ENCODE measurements at places on chromosomes 13 and 19.
A peak's percentile ranks its signal among the peaks of the same experiment; 100 is the strongest.

GRCh38 chr13:113756441-113757097 lies 2.5 kb upstream of the TMEM255B start:
- no peak for DNase-seq

DNA sequence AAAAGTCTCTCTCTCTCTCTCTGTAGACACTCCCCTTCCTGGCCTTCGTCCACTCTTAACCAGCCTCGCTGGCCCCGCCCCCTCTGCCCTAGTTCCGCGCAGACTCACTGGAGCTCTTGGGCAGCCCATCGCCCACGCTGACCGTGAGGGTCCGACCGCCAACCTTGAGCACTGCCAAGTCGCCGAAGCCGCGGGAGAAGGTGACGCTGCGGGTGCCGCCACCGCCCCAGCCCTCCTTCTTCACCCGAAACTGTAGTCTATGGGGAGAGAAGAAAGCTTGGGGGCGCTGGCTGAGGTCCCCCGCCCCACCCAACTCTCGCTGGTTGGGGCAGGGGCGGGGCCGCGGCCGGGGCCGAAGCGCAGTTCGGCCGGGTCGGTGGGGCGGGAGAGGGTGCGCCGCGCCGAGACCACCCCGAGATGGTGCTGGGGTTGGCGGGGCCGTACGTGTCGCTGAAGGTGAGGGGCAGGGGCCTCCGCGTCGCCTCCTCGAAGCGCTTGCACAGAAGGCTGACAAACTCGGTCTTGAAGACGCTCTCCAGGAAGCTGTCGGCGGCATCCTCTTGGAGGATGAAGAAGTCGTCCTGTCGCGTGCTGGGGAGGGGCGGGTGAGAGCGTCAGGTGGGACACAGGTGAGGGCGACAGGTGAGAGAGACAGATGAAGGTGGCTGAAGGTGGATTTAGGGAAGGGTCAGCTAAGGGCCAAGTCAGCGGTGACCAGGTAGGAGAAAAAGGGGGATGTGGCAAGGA lies 12.6 kb upstream of the ZNF414 start:
- DNase-seq: no peak

- DNase-seq: peak; percentile 55
Measured at GRCh38 chr19:10654610-10655456, 687 bp downstream of the ILF3 start.

DNA sequence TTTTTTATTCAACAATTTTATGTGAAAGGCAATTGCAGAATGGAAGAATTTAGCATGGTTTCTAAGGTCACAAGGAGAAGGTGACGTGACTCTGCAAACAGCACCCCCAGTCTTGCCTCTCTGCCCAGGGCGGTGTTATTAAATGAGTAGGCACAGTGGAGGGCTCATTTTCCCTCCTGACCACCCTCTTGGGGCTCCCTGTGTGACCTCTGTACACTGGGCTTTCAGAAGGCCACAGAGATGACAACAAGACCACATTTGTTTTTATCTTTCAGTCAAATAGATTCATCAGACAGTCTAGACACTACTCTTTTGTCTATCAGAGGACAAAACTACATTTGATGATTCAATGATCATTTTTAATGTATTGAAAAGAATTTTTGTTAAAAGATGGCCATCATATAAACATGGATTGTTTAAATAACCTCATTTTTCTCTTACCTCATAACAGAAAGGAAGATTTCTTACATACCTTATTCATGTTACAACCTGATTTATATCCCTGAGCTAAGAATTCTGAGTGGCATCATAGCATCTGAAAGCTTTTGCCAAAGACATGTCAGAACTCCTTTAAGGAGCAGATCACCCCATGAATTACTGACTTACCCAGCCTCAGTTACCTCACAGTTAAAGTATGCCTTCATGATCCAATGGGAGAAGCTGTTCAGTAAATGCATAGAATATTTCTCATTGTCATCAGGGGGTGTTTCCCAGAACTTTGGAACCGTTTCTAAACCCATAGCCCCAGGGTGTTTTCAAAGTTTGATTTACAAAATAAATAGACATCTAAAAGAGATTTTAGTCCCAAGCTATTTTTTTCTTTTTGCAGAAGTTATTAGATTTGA lies 184.0 kb upstream of the RFC3 start:
- no peak for DNase-seq

DNA sequence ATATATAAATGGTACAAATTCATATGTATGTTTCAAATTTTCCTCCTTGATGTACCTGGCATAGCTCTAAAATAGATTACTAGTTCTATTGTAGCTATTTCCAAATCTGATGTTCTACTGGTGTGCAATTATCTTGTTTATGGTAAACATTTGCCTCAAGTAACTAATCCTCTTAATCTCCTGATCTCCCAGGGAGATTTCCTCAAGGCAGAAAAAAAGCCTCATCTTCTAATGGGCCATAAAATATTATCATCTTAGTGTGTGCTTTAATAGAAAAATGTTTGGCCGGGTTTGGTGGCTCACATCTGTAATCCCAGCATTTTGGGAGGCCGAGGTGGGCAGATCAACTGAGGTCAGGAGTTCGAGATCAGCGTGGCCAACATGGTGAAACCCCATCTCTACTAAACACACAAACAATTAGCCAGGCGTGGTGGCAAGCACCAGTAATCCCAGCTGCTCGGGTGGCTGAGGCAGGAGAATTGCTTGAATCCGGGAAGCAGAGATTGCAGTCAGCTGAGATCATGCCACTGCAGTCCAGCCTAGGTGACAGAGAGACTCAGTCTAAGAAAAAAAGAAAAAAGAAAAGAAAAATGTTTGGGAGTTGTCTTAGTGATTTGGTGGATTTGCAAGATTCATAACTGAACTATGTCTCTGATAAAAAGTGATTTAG lies 498.9 kb upstream of the SLITRK5 start:
- DNase-seq: no peak

- DNase-seq: no peak
Measured at GRCh38 chr13:78183732-78184131, 265.1 kb upstream of the EDNRB start.

DNA sequence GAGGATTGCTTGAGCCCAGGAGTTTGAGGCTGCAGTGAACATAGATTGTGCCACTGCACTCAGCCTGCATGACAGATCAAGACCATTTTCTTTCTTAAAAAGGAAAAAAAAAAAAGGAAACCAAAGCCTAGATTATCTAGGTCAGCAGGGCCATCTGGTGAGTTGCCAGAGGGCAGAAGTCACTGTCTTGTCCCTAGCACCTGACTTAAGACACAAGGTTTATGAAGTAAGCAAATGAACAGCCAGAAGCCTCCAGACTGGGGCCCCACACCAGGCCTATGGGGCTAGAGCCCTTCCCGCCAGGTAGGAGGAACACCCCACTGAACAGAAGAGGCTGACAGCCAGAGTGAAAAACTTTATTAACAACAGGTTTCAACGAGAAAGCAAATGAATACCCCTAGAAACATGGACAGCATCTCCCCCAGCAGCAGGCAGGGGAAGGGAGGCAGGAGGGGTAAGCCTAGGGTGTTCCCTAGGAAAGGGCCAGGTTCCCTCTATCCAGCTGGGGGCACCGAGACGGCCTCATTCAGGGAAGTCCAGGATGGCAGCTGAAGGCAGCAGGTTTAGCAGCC lies 1.2 kb downstream of the WDR83 start:
- no peak for DNase-seq

DNA sequence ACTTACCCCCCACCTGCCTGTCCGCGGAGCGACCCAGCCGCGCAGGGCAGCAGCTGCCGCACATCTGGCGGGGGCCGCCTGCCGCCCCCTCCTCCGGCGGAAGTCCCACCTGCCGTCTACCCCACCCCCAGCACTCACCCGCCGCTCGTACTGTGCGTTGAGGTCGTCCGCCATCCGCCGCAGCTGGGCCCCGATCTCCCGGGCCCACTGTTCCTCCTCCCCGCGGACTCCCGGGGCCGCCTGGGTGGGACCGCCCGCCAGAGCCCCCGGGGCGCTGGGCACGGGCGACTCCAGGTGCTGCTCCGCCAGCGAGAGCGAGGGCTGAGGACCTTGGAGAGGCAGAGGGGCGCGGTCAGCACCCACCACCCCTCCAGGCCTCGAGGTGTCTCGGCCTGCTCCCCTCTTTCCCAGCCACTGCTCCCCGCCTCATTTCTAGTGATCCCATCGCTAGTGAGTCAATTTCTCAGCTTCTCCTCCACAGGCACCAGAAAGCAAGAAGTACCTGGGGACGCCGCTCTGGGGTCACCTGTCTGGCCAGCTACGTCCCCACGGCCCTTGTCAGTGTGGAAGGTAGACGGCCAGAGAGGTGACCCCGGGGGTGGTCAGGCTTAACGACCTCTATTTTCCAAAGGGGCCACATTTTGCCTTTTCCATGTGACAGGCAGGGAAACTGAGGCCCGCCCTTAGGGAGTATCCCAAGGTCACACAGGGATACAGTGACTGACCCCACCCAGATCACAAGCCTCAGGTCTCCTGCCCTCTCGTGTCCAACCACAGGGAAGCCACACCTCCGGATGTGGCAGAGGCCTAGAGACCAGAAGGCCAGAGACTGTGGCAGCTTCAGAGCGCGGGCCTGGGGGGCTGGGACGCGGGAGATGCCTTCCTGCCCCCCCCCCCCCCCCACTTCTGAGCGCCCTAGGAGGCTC lies 4.3 kb downstream of the BBC3 start:
- DNase-seq: peak; percentile 17

- DNase-seq: no peak
Measured at GRCh38 chr13:33236021-33236420, 49.5 kb downstream of the STARD13 start.

GRCh38 chr13:24275041-24275440 lies 34.3 kb upstream of the C1QTNF9 start:
- DNase-seq: no peak

DNA sequence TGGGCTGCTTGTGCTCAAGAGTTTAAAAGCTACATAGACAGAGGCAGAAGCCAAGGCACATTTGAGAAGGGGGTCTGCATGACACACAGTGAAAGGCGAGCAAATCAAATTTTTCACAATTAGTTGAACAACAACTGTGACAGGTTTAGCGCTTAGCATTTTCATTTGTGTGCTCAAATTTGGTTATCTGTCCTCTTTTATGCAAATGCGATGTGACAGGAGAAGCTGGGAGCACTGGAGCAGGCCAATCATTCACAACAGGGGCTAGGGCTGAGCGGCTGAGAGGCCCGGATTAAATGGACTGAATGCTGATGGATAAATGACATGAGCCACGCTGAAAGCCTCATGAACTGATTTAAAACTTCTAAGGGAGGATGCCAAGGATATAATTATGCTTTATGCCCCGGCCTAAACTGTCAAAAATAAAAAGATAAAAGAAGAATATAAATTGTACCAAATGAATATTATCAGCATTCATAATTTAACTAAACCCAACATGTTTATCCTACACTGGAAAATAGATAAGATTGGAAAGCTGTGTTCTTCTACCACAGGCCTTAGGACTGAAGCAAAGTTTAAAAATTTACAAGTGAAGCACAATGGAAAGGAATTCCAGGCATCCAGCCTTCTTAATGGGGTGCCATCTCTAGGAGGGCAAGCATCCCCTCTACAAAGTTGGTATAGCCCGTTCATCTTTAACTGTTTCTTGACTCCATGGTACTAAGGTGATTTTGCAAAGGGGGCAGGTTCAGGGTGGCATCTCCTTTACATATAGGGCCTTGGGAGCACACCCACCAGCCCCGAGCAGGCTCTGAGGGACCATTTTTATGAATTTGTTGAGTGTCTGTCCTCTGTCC lies 117.9 kb downstream of the RBM26 start:
- DNase-seq: no peak

DNA sequence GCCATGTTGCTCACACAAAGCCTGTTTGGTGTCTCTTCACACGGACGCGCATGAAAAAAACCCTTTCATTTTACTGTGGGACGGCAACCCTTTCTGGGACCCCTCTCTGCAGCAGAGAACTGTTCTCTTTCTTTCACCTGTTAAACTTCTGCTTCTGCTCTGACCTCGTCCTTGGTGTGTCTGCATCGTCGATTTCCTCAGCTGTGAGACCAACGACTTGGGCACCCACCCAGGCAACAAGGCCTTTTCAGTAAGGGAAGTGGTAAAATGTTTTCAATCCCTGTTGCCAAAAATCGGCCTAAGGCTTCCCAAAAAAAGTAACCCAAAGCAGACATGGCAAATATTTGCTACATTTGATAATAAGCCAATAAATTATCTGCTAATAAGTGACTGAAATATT lies 515.3 kb downstream of the IRS2 start:
- no peak for DNase-seq

- DNase-seq: no peak
Measured at GRCh38 chr19:5753743-5754142, 30.8 kb downstream of the PRR22 start.

DNA sequence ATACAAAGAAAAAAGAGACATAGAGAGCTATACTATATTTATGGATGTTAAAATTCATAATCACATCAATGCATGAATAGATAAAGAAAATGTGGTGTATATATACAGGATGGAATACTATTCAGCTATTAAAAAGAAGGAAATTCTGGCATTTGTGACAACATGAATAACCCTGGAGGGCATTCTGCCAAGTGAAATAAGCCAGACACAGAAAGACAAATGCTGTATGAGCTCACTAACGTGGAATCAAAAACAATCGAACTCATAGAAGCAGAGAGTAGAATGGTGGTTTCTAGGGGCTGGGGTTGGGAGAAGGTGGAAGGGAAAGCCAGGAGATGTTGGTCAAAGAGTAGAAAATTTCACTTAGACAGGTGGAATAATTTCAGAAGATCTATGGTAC lies 24.0 kb downstream of the UTP14C start:
- DNase-seq: no peak
